ENCODE measurements at places on chromosomes 13 and 19. TPM values are rescaled to one million over a fixed set of nuclear protein-coding genes. Genes with fewer than 3 reads are reported as not detected.

The GRIK5 gene
- 2.2 TPM for polyA plus RNA-seq

The CEACAM7 gene
- polyA plus RNA-seq = not detected

The EIF3K gene
- polyA plus RNA-seq = 381 TPM

The ZNF43 gene
- polyA plus RNA-seq = 14.7 TPM

The PEAK3 gene
- not detected for polyA plus RNA-seq

The ZNF729 gene
- polyA plus RNA-seq = not detected

The EPSTI1 gene
- 2.6 TPM for polyA plus RNA-seq

The ACP7 gene
- polyA plus RNA-seq = 0.14 TPM

The WBP4 gene
- 16.8 TPM for polyA plus RNA-seq

DNA sequence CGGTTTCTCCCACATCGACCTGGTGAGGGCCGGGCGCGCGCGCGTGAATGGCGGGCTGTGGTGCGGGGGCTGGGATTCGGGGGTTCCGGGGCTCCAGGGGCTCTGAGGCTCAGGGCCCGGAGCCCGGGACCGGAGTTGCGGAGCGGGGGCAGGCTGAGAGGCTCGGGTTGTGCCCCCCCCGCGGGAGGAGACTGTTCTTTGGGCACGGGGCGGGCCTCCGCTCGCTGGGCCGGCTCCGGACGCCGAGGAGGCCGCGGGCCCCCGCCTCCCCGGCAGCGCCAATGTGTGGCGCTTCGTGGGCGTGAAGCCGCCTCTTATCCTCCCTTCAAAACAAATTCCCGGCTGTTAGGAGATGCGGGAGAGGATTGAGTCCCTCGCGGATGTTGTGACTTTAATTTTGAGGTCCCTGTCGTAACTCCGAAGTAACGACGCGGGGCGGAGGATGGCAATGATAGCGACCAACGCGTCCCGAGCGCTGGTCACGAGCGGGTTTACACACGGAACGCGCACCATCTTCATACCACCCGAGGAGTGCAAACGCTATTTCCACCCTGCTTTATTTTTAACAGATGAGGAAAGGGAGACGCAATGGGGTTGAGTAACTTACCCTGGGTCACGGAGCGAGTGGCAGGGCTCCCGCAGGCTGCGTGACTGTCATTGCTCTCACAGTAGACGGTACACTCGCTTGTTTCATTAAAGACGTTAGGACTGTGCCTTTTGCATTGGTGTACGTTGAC is 536 bp downstream of the UBA2 start:
- peak; percentile 35 for DNase-seq

- DNase-seq = no peak
Measured at GRCh38 chr19:1132552-1133383, 29.0 kb downstream of the GPX4 start.

DNA sequence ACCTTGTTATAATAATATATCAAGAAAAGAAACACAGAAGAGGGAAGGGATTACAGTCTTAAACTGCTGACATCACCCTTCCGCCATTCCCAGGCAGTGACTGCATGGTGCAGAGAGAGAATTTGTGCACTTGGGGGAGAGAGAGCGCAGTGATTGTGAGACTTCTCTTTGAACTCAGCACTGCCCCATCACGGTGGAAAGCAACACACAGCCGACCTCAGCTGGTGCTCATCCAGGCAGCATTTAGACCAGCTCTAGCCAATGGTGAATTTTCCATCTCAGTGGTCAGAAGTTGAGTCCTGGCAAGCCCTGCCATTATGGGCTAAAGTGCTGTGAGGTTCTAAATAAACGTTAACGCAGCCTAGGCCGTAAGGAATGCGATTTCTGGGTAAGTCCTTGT is 1681.5 kb downstream of the EFNB2 start:
- DNase-seq = no peak

- no peak for DNase-seq
Measured at GRCh38 chr13:48476686-48477085, 56.2 kb downstream of the RCBTB2 start.

GRCh38 chr19:11574689-11575088 is 2.8 kb downstream of the ACP5 start:
- DNase-seq = no peak

GRCh38 chr13:94761407-94761806 is 49.1 kb upstream of the SOX21 start:
- DNase-seq = no peak

GRCh38 chr13:41823476-41823875 is 137.4 kb downstream of the VWA8 start:
- no peak for DNase-seq

DNA sequence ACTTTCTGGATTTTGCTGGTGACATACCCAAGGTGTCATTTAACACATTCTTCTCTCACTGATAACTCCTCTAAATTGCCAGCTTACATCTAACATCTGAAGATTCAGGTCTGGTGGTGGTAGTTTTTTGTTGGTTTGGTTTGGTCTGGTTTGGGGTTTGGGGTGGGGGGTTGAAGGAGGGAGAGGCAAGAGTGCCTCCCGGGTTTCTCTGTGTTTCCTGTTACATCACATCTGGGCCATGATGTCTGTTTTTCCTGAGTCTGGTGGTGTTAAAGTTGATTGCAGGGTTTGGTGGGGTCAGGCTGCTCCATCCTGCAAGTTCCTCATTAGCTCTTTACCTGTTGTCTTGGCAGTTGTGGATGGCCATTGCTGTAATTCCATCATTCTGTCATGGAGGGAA is 155.8 kb upstream of the UBL3 start:
- no peak for DNase-seq

- no peak for DNase-seq
Measured at GRCh38 chr19:2237051-2237868, 636 bp downstream of the SF3A2 start.

- DNase-seq = peak; percentile 31
Measured at GRCh38 chr19:50658441-50659317, 9.4 kb downstream of the C19orf81 start.

DNA sequence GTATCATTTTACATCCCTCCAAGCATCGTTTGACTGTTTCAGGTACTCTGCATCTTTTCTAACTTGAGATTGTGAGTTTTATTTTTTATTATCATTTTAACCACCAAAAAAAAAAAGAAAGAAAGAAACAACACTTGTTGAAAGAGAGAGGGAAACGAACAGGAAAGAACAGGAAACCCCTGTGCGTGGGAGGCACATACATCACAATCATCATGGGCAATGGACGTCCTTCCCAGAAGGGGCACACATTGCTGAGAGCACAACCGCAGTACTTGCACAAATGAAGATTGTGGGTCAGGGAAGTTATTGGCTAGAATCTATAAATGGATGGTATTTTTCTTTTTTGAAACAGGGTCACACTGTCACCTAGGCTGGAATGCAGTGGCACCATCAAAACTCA is 1.7 kb downstream of the CLC start:
- DNase-seq = no peak

DNA sequence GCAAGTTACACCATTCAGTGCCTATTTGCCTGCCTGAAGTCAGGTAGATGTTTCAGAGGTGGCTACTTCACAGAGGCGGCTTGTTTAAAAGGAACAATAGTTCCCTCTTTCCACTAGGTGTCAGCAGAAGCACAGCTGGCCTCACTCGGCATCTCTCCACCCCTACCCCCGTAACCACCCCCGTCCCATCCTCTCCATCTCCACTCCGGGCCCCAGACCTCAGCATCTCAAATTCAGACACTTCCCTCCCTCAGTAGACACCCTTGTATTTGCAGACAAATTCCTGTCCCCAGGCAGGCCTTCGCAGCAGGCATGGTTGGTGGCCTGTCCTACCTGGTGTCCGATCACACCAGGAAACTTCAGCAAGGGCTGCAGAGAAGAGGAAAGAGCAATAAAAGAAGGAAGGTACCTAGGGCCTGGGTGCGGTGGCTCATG is 9.1 kb upstream of the DPP9 start:
- DNase-seq = peak; percentile 41

GRCh38 chr13:102774214-102774568 is 605 bp upstream of the TEX30 start:
- no peak for DNase-seq
